Calu3 (cell line): ENCODE measurements at places on chromosomes 12 and 14. TPM values are rescaled to one million over a fixed set of nuclear protein-coding genes. Genes with fewer than 3 reads are reported as not detected.

The SYNDIG1L gene
- not detected in 2 replicates for total RNA-seq

The GCH1 gene
- total RNA-seq: 6.8 and 8.0 TPM in 2 replicates

The CLEC4C gene
- not detected in 2 replicates for total RNA-seq

The AICDA gene
- not detected in 2 replicates for total RNA-seq

The SYCP3 gene
- 0.12 TPM in 1 of 2 replicates, not detected in the other for total RNA-seq

The GPR132 gene
- 1.4 TPM in 2 replicates for total RNA-seq

The CLEC12A gene
- not detected in 2 replicates for total RNA-seq

The OVCH1 gene
- total RNA-seq: not detected in 2 replicates
